ENCODE measurements at places on chromosomes 1 and 21. TPM values are rescaled to one million over a fixed set of nuclear protein-coding genes. Genes with fewer than 3 reads are reported as not detected.

DNA sequence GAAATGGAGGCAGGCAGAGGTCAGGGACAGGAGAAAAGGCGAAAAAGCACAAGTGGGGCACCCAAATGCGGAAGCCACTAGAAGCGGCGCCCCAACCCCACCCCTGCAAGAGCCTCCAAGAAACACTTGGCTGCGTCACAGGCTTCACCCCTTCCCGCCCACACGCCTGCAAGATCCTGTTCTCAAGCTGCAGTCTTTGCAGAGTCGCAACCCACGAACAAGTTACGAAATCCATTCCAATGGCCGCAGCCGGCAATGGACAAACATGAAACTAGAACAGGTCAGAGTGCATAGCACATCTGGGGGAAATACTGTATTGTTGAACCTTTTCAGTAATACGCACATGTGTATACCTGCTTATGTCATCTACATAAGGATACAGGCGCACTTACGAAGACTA lies 103.6 kb downstream of the PSMG1 start:
- DNase-seq, result no peak

DNA sequence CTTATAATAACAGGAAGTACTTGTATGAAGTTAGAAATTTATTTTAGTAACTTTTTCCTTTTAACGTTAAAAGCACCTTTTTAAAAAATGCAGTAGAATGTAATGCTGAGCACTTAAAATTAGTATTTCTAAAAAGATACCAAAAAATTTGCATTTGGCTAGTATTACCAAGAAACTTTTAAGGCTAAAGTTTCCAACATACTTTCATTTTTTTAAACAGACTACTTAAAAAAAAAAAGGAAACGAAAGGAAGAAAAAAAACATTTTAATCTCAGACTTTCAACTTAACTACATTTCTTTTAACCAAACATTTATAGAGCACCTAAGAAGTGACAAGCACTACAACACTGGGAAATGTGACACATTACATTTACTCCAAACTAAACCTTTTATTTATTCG lies 2.8 kb downstream of the ARID4B start:
- DNase-seq, result no peak

- DNase-seq, result no peak
Measured at GRCh38 chr1:44289530-44289929, 65.5 kb downstream of the ERI3 start.

DNA sequence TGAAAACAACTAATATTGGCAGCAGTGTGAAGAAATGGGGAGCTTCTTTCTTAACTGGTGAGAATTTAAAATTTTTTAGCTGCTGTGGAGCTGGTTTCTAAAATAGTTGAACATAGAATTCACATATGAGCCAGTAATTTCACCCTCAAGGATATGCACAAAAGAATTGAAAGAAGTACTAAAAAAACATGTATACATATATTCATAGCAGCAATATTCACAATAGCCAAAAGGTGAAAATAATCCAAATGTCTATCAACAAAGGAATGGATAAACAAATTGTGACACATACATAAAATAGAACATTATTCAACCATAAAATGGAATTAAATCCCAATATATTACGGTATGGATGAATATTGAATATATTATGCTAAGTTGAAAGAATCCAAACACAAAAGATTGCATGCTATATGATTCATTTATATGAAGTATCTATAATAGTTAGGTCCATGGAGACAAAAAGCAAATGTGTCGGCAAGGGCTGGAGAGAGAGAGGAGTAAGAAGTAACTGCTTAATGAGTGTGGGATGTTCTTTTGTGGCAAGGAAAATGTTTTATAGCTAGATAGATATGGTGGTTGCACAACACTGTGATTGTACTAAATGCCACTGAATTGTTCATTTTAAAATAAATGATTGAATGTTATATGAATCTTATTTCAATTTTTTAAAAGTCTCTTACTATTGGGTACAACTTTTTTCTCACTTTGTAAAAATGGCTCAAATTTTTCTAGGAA lies 14.8 kb upstream of the COL11A1 start:
- no peak for DNase-seq

DNA sequence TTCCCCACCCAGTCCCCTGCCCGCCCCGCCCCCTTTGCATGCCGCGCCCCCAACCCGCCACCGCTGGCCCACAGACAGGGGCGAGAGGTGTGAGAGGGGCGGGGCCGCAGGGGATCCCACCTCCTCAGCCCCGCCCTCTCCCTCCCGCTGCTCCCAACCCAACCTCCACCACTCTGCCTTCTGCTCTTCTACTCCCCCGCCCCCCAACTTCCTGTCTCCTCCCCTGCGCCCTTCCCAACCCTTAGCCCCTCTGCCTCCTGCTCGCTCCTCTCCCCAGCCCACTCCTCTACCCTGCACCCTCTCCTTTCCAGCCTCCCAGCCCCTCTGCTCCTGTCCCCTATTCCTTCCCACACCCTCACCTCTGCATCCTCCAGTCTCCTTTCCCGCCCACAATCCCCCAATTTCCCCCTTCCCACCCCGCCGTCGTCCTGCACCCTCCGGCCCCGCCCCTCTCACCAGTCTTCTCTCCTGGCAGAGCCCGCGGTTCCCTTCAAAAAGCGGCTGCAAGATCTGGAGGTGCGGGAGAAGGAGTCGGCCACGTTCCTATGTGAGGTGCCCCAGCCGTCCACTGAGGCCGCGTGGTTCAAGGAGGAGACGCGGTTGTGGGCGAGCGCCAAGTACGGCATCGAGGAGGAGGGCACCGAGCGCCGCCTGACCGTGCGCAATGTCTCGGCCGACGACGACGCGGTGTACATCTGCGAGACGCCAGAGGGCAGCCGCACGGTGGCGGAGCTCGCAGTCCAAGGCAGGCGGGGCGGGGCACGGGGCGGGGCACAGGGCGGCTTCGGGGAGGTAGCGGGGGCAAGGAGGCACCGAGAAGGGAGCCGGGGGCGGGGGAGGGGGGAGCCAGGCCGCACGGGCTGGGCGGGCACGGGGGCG lies 5.4 kb downstream of the OBSCN start:
- peak; percentile 48 for DNase-seq

The ACTL8 gene
- not detected for total RNA-seq
